Activated T-helper 1 cell treated with anti-CD3 and anti-CD28 coated beads, Interleukin-12 subunit alpha, Interleukin-12 subunit beta, Interleukin-2, Interleukin-4 antibody, amounts not matched to agents 30 ng/mL and 10 ng/mL and 1 ng/mL, durations not matched to agents 14 hours and 24 hours and 36 hours (primary cell): ENCODE measurements at places on chromosomes 5 and 9. TPM values are rescaled to one million over a fixed set of nuclear protein-coding genes. Genes with fewer than 3 reads are reported as not detected.

DNA sequence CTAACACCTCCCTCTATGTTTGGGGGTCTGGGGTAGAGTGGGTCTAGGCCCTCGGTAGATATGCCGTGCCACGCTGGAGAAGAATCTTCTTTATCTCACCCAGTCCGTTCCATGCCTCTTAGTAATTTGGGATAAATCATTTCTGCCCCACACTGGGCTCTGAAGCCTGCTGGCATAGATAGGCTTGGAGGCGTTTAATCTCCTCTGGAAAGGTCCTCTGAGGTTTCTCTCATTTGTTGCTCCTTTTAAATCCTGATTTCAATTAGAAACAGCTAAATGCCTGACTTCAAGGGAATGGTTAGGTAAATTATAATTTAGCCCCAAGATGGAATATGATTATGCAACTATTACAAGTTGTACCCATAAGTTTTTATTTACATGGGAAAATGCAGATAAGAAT is 57.8 kb upstream of the AKNA start:
- DNase-seq = no peak

DNA sequence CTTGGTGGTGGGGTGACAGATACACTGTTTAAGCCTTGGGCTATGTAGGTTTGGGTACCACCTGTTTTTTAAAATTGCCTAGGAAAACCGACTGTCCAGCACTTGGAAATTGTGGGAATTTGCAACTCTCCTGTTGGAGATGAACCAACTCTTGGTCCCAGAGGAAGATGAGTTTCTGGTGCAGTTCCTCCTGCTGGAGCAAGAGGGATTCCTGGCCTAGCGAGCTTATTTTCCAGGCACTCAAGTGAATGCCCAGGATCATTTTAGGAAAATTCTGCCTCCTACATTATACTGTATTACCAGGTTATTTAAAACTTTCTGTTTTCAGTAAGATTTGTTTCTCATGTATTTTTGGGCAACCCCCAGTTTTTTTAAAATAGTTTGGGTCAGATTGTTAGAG is 33.7 kb downstream of the AP3S1 start:
- DNase-seq = no peak

GRCh38 chr9:107612136-107612535 is 122.6 kb upstream of the KLF4 start:
- DNase-seq = no peak

- no peak for DNase-seq
Observed at GRCh38 chr9:95736891-95737522, 138.5 kb upstream of the ERCC6L2 start.

DNA sequence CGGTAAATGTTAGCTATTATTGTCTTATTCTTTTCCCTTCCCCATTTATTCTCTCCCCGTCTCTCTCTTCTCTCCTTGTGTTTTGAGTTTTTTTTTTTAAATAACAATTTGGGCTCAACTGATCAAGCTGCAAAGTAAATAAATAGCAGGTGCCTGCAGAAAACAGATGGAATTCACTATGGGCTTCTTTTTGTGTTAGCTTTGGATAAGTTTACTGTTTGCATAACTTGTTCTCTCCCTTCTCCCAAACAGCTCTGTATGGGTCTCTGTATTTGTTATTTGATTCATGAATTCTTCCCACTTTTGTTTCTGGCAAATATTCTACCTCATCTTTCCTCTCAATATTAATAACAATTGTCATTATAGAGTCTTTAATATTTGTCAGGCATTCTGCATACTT is 111.8 kb upstream of the ASTN2 start:
- no peak for DNase-seq

DNA sequence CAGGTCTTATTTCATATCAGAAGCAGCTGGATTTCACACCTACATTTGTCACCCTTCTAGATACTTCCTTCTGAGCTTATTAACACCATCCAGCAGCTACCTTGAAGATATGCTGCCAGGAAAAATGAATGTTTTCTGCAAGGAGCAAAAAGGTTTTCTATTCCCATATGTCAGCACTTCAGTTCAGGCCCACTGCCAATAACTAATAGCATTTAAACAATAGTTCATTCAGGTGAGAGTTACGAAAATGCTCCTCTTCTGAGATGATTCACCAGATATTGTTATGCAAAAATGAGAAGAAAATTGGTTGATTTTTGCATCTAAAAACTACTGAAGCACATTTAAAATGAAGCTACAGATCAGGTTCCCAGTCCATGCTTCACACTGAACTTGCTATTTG is 56.4 kb upstream of the ISL1 start:
- no peak for DNase-seq

DNA sequence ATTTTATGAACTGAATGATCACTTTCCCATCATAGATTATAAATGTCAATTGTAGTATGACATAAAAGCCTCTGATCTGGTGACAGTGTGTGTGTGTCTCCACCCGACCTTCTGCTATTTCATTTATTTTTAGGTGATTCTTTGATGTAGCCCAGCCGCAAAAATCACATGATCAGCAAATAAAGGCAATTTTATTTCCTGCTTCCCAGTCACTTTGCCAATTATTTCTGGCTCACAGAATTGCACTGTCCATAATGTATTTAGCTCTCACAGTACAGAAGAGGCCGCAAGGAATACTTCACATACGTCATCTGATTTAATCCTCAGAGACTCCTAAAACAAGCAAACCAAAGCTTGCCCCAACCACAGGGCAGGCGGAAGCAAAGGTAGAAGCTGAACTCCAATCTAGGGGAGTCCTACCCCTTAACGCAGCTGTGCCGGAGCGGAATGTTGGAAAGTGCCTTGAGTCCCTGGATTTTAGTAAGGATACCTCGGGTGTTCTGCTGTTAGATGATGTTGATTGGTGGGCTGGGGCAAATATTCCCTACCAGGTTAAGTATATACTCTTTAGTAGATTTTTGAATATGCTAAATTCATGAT is 384.0 kb upstream of the IRX4 start:
- DNase-seq = no peak

DNA sequence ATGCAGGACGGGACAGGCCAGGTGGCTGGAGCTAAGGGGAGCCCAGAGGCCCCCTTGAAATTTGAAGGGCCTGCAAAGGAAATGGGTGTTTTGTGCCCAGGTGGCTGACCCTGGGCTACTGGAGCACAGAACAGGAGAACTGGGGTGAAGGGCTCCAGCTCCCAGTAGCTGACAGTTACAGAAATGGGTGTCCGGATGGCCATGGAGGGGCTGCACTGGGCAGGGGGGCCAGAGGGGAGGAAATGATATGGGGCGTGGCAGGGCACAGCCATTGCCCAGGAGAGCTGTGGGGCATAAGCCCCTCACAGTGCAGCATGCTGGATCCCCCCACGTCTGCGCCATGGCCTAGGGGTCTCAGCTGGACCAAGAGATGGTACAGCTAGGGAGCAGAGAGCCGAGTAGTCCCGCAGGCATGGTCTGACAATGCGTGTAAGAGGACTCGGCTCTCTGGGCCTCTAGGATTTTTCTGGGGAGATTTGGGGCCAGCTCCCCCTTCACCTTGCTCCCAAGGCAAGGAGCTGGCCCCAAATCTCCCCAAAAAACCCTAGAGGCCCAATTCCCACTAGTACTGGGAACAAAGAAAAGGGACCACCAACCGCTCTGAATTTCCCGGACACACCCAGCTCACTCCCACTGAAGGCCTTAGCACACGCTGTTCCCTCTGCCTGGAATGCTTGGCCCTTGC is 7.9 kb upstream of the CARD19 start:
- no peak for DNase-seq

DNA sequence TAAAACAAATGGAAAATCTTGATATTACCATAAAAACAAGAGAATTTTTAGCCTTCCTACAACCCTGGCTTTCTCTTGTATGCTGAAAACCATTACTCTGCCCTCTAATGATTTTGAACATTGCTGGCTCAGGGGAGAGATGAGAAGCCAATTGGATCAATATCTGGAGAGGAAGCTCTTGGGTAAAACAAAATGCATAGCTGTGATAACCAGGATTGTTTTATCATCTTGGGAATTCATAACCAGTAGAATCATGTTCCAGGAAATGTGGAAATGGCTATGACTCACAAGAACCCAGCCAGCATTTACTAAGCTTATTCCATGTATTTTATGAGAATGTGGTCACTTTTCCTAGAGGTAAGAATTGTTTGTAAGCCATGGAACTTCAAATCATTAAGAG is 51.1 kb upstream of the CTNND2 start:
- no peak for DNase-seq

DNA sequence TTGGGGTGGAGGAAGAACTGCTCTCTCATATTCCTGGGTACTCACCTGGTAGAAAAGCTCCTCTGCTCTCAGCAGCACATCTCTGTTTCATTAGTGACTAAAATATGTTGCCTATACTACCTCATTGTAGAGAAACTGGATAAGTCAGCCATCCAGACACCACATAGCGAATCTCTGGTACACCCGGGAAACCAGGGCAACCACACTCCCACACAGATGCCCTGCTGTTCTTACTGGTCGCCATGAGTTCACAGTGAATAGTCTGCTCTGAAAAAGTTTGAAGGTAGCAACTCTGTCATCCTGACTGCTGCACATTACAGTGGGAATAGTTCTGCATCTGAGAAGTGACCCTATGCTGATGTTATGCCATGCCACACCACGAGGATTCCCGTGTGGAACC is 135.0 kb downstream of the ENTREP1 start:
- DNase-seq = no peak

GRCh38 chr5:180153991-180154390 is 55.0 kb downstream of the RASGEF1C start:
- no peak for DNase-seq

GRCh38 chr9:12416716-12417115 is 276.5 kb upstream of the TYRP1 start:
- no peak for DNase-seq

GRCh38 chr5:142079306-142079721 is 29.3 kb upstream of the NDFIP1 start:
- no peak for DNase-seq

GRCh38 chr5:108481355-108481931 is 99.5 kb upstream of the FBXL17 start:
- no peak for DNase-seq

GRCh38 chr5:180606215-180606785 is 15.0 kb upstream of the SCGB3A1 start:
- no peak for DNase-seq

GRCh38 chr9:127962278-127962677 is 18.5 kb downstream of the EEIG1 start:
- no peak for DNase-seq

DNA sequence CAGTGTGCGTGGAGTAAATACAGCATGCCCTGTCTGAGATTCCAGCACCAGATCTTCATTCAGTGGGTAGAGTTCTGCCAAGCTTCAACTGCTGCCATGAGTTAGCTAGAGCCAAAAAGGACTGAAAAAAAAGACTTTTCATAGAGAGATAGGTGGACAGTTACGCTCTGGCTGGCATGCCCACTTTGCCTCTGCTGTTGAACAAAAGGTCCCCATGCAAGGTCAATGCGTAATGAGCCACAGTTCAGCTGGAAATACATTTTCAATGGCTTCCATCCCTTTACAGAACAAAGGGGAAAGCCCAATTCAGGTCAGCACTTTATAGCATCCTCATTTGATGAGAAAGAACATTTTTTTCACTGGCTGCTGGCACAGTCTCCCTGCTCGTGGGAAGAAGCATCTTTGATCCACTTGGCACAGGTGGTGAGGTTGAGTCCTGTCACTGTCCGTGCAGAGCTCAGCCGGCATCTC is 86.9 kb upstream of the ERCC6L2 start:
- no peak for DNase-seq

- no peak for DNase-seq
Observed at GRCh38 chr5:128613128-128613527, 75.1 kb upstream of the FBN2 start.

The BAAT gene
- total RNA-seq = 0.08 TPM in 1 of 2 replicates, not detected in the other

The LAMC3 gene
- 0.05 TPM in 2 replicates for total RNA-seq

The PSD2 gene
- total RNA-seq = not detected in 2 replicates

The GABRA1 gene
- total RNA-seq = not detected in 2 replicates
